Activated CD8-positive, alpha-beta memory T cell treated with anti-CD3 and anti-CD28 coated beads, Interleukin-2, amount 50 U/mL, for 4 hours (primary cell): ENCODE measurements at places on chromosomes 3 and 15.
A peak's percentile ranks its signal among the peaks of the same experiment; 100 is the strongest.

GRCh38 chr15:56040081-56041035 is 46.9 kb upstream of the NEDD4 start:
- DNase-seq = no peak

DNA sequence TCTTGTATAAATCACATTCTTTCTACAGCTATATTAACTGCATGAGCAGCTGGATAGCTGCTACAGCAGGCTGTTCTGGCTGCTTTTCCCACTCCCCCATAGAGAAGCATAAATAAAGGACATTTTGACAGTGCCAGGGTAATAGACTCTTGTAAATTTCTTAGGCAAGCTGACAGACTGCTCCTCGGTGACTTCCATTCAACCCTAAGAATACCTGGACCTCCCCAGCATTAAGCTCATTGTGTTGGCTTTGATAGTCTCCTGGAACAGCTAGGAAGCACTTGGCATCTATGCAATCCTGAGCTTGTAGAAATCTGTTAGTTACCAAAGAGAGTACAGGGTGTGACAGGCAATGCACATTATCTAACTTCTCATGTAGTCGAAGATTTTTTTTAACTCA is 475.4 kb downstream of the AGBL1 start:
- DNase-seq = no peak

GRCh38 chr3:16523778-16524177 is 10.3 kb upstream of the RFTN1 start:
- DNase-seq = no peak

GRCh38 chr3:123064914-123065313 is 1.9 kb upstream of the PDIA5 start:
- no peak for DNase-seq

- no peak for DNase-seq
These were observed 17.1 kb downstream of the TPM1 start for GRCh38 chr15:63059573-63060216.

DNA sequence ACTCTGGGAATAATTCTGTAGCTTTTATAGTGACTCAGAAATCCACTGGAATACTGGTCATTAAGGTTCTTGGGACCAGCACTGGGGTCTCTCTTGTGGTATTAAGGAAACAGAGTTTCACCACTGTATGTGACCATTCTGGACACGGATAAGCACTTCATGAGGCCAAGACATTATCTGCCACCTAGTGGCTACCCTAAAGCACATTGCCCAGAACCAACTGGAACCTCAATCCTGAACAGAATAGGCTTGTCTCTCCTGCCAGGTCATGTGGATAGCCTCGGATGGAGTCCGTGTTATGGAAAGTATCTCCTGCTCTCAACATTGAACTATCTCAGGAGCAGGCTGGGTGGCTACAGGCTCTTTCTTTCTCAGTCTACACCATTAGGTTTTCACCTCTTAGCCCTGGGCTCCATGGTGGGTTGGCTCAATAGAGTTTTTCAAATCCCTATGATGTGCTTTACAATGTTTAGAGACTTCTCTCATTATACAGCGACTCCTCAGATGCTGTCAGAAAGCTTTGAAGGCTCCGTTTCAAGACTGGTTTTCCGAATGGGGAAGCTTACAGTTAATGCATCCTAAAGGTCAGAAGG is 167.6 kb upstream of the ST8SIA2 start:
- DNase-seq = no peak

DNA sequence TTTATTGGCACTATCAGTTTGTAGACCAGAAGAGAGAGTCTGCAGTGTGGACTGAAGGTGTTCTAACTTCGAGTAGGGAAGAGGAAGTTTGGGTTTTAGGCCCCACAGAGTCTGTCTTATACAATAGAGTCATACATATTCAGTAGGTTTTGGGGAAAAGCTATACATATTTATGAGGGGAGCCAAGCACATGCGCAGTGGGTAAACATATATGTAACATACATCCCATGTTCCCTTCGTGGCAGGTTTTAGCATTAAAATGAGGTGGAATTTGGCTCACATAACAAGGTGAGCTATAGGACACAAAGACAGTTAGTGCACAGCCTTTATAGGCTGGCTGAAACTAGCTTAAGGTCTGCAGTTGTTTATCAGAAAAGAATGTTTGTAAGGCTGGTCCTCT is 4.9 kb downstream of the GALK2 start:
- no peak for DNase-seq

DNA sequence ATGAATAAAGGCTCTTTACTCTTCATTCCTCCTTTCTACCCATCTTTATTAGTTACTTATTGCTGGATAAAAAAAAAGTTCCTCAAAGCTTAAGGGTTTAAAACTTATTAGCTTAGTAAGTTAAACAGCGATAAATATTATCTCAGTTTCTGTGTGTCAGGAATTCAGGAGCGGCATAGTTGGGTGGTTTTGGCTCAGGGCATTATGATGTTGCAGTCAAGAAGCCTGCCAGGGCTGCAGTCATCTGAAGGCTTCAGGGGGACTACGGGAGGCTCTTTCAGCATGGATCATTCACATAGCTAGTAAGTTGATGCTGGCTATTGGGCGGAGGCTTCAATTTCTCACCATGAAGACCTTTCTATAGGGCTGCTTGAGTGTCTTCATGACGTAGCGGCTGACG is 1.9 kb upstream of the DLG1 start:
- no peak for DNase-seq

DNA sequence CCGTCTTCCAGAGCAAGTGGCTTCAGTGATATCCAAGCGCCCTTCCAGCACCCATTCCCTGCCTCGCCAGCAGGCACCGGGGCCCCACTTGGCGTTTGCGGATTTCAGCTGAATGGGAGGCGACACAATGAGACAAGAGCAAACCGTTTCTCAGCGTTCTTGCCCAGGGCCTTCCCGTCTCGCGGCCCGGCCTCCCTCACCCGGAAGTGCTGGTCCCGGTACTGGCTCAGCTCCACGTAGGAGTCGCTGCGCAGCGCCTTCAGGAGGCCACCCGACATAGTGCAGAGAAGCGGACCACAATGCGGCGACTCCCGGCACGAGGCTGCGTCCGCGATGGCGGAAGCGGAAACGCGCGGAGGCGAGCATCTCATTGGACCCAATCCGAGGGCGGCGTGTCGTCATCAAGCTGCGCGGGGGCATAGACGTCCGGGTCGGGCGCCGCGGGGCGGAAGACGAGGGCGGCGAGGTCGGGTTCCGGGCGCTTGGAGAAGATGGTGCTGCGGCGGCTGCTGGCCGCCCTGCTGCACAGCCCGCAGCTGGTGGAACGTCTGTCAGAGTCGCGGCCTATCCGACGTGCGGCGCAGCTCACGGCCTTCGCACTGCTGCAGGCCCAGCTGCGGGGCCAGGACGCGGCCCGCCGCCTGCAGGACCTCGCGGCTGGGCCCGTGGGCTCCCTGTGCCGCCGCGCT is at the start of gene NCBP2:
TSS of gene NCBP2 (minus strand) at position 303 of the 689 bp plus-strand sequence. CDS start at position 278, 25 bp downstream.
- peak; percentile 100 for DNase-seq

GRCh38 chr3:141450727-141451375 is 36.0 kb upstream of the RASA2 start:
- DNase-seq = no peak

GRCh38 chr3:149332771-149333170 is 665 bp downstream of the TM4SF18 start:
- no peak for DNase-seq

DNA sequence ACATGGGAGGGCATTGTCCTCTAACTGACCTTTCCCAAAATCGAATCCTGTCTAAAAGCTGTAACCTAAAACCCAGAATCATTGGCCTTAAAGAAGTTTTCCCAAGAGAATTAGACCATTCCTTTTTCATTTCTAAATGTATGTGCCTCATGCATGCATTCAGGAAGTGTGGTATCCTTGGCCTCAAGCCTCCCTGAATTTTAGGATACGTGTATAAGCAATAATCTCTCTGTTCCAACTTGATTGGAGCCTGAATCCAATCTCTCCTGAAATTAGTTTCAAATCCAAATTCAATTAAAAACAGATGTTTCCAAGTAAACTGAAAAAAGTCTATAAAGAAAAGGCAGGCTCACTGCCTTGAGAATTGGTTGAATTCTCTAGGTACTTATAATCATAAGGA is 86.0 kb upstream of the VEPH1 start:
- no peak for DNase-seq

GRCh38 chr15:70259640-70260508 is 162.2 kb upstream of the TLE3 start:
- no peak for DNase-seq

DNA sequence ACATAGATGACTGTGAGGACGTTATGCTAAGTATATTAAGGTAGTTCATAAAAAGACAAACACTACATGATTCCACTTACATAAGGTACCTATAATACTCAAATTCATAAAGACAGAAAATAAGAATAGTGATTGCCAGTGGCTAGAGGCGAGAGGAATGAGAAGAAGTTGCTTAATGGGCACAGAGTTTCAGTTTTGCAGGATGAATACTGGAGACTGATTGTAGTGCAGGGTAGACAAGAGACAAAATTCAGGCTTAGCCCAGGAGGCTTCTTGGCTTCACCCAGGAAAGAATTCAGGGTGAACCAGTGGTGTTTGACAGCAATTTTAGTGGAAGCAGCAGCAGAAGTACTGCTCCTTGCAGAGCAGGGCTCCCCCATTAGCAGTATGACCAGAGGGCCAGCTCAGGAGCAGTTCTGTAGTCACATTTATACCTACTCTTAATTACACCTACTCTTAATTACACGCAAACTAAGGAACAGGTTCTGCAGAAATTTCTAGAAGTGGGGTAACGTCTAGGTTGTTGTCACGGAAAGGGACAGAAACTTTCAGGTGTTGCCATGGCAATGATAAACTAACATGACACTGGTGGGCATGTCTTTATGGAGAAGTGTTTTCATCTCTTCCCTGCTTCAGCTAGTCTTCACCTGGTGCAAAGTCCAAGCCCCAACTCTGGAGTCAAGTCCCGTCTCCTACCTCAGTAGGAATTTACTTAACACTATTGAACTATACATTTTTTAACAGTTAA is 55.2 kb downstream of the TBL1XR1 start:
- no peak for DNase-seq

- DNase-seq = no peak
These were observed 51.0 kb upstream of the ATP1B3 start for GRCh38 chr3:141825216-141826011.

DNA sequence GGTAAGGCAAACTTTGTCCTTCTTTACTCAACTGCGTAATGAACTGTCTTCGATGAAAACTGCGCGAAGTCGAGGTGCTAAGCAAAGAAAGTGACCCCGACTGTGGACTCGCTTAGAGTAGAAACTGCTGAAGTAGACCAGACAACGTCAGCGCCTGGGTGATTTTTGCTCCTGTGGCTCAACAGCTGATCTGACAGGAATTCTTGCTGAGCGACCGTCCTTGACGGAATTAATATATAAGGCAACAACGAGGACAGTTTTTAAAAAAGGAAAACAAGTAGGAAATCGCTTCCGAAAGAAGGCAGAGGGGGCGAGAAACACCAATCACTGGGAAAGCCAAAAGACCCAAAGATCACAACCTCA is 541 bp downstream of the RPS27L start:
- DNase-seq = peak; percentile 18

GRCh38 chr15:66572146-66572545 is 6.3 kb upstream of the LCTL start:
- DNase-seq = no peak

DNA sequence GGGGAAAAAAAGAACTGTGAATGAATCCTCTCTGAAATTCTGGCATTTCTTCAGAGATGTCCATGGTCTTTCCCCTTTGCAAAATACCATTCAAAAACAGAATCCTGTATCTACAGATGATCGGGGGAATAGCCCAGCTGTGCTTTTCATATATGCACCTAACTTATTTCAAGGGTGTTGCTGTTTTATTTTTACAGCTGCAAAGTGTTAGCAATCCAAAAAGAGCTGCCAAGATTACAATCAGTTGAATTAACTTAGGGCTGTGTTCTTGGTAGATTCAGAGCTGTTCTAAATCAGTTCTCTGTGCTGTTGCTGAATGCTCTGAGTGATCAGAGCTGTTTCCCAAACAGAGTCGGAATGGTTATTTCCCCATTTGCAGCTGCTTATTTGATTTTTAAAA is 175.7 kb upstream of the SEMA6D start:
- no peak for DNase-seq

- DNase-seq = no peak
These were observed 9.2 kb downstream of the SHC4 start for GRCh38 chr15:48954538-48954937.

DNA sequence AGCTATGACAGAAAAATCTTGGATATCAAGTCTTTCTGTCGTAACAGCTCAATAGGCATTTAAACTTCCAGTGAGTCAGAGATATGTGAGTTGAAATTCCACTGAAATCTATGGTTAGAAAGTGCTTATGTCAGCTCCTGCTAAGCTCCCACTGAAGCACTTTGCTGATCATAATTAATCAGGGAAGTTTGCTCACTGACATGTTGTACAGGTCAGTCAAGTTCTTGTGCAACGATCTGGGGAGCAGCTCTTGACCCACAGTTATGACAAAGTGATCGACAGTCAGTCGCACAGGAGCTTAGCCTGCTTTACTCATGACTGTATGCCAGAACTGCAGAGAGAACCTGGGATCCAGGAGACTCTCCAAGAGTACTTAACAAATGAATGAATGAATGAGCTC is 453.5 kb downstream of the SOX2 start:
- DNase-seq = no peak

GRCh38 chr3:39724233-39724846 is 85.1 kb upstream of the MYRIP start:
- no peak for DNase-seq

DNA sequence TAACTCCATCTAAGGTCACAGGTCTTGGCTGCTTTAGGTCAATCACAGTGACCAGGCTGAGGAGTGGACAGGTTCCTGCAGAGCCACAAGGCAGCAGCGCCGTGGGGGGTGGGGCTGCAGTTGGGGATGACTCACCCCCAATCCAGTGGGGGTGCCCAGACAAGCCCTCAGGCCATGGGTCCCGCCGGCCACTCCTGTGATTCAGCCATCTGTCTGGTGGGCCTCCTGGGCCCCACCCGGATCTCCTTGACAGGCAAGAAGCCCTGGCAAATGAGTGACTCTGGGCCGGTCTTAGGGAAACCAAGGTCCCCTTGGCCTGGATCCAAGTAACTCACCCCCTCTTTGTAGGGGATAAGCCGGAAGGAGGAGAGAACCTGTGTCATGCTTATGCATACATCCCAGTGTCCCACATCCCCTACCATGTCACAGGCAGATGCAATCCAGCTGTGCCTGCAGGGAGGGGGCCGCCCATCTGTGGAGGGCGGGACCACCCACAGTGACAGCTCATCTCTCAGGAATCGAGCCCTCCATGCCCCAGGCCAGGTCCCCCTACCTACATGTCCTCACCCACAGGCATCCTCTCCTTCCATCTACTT is 495 bp upstream of the COL7A1 start:
- DNase-seq = no peak

- no peak for DNase-seq
These were observed 32.7 kb downstream of the EFHB start for GRCh38 chr3:19901337-19901736.

DNA sequence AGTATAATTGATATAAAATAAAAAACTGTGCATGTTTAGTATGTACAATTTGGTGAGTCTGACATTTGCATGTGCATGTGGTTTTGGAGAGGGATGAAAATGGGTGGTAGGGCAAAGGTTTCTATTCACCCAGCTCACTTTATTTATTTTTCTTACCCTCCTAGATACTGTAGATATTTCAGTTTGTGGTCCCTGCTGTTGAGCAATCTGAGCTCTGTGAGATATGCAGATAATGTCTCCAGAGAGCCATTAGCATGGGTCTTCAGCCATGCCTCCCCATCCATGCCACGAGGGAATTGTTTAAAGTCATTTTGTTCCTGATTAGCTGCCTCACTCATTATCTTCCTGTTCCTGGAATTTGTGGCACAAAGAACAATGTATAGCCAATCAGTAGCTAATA is 44.4 kb upstream of the B3GALNT1 start:
- no peak for DNase-seq
